HuH-7 (cell line): ENCODE measurements at places on chromosomes 7 and 10.

- no peak for DNase-seq
These were observed 30.8 kb upstream of the CACNB2 start for GRCh38 chr10:18109341-18109870.

GRCh38 chr10:108427146-108427545 is 1262.6 kb upstream of the SORCS1 start:
- no peak for DNase-seq

DNA sequence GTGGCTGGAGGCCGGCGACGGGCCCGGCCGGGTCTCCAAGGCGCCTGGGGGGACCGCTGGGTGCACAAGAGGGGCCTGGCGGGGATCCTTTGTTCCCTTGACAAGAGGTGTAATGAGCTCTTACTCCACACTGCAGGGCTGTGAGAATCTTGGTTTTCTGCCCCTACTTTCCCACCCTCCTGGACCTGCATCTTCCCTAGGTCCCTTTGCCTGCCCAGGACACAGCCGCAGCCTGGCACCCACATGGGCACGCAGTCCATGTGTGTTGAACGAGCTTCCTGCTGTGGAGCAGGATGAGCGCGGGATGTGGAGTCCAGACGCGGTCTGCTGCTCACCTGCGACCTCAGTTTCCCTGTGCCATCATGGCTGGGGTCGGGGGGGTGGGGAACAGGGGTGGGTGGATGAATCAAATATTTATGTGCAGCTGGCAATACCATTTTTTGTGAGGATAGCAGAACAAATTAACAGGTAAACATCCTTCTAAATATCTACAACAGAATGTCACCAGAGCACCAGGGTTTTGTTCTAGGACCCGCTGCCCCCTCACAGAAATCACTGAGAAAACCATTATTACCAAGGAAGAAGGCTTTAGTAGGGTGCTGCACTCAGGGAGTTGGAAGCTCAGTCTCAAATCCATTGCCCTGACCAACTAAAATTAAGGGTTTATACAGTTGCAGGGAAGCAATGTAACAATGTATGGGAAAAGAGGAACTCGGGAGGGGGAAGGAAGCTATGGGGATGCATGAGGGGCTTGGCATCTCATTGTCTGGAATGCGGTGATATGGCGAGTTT is 474 bp upstream of the NSMCE4A start:
- DNase-seq, result peak; percentile 86

- DNase-seq, result no peak
These were observed 35.1 kb downstream of the XRCC2 start for GRCh38 chr7:152640829-152641228.

DNA sequence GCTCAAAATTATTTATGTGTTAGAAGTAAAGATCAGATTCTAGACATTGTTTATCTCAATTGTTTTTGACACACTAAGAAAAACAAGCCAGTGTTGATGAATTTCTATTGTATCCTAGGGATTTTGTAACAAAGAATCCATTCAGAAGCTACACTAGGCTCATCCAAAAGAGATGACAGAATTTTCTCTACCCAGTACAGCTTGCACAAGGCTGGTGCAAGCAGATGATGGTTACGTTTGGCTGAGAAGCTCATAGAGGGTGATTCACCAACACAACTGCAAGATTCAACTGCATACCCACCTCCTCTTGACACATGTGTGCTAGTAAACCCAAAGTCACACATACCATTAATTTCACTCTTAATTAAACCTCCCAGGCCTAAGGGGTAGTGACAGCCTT is 20.8 kb downstream of the GRM3 start:
- no peak for DNase-seq

GRCh38 chr7:106480161-106480579 is 180.8 kb downstream of the CCDC71L start:
- DNase-seq, result no peak

GRCh38 chr7:95527033-95527775 is 41.5 kb downstream of the ASB4 start:
- DNase-seq, result peak; percentile 63

GRCh38 chr7:112437072-112437471 is 13.2 kb upstream of the IFRD1 start:
- DNase-seq, result no peak

- no peak for DNase-seq
These were observed 191.1 kb upstream of the SLC26A5 start for GRCh38 chr7:103637094-103637493.

DNA sequence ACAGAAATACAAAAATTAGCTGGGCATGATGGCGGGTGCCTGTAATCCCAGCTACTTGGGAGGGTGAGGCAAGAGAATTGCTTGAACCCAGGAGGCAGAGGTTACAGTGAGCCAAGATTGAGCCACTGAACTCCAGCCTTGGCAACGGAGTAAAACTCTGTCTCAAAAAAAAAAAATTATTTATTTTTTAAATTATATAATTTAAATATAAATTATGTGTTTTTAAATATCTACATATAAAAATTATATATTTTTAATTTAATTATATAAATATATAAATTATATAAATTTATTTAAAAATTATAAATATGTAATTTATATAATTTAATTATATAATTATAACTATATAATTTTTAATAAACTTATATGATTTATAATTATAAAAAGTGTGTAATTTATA is 51.2 kb downstream of the PRKG1 start:
- DNase-seq, result no peak

- no peak for DNase-seq
These were observed 32.2 kb downstream of the KCNH2 start for GRCh38 chr7:150945853-150946420.

DNA sequence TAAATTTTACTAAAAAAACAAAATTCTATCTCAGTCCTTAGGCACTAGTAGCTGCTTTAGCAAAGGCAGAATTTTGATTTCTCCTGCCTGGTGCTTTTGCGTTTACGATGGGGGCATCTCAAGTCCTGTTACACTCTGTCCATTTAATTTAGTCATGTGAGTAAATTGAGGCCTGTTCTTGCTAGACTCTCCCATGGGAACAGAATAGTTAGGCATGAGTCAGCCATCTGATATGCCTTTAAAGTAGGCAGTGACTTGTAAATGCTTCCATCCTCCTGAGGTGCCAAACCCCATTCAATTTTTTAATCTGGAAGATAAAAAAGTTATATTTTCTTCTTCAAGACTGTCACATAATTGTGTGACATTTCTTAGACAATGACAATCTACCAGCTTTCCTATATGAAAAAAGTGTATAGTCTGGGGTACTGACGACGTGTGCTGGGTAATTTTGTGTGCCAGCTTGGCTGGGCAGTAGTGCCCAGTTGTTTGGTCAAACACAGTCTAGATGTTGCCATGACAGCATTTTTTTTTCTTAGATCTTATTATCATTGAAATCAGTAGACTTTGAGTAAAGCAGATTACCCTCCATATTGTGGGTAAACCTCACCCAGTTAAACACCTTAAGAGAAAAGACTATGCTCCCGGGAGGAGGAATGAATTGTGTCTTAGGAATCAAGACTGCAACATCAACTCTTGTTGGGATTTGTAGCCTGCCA is 603.4 kb downstream of the SORCS1 start:
- DNase-seq, result no peak

DNA sequence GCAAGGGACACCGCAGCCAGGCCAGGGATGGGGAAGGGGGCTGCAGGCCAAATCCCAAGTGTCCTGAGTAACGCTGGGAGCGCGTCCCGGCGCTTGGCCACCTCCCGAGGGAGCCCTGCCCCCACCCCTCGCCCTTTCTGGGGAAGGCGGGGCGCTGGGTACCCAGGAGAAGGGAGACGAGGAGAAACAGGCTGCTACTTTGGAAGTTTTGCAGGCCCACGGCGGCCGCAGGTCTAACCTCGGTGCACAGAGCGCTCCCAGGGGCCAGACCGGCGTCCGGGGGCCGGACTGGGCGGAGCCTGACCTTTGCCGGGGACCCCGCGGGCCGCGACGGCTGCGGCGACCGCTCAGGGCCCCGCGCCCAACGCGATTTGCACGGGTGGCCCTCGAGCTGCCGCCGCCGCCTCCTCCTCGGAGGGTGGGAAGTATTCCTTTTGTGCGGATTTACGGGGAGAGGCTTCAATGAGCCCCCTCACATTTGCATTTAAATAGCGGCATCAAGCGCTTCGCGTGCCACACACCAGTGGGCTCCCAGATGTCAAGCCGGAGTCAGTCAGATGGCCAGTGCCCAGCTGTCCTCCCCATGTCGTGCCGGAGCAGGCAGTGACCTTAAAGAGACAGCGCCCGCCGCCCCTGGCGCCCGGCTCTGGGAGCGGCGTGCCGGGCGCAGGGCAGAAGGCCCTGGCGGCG is 3.0 kb upstream of the EBF3 start:
- DNase-seq, result no peak

GRCh38 chr7:85021101-85021704 is 165.7 kb downstream of the SEMA3D start:
- DNase-seq, result no peak

DNA sequence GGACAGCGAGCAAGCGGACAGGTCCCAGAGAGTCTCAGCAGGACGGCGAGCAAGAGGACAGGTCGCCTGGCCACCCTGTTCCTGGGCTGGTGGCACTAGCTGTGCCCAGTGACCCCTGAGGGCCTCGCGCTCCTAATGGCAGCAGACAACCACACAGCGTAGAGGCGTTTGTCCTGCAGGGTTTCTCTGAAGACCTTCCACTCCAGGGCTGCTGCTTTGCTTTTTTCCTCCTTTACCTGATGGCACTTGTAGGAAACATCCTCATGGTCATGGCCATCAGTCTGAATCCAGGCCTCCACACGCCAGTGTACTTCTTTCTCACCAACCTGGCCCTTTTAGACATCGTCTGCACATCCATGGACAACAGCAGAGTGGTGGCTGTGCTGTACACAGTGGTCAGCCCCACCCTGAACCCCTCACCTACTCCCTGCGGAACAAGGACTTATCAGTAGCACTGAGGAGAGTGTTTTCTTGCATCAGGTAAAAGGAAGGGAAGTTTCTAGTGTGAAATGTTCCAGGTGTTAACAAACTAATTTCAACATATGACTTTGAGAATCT is 27.4 kb downstream of the SCART1 start:
- peak; percentile 10 for DNase-seq

DNA sequence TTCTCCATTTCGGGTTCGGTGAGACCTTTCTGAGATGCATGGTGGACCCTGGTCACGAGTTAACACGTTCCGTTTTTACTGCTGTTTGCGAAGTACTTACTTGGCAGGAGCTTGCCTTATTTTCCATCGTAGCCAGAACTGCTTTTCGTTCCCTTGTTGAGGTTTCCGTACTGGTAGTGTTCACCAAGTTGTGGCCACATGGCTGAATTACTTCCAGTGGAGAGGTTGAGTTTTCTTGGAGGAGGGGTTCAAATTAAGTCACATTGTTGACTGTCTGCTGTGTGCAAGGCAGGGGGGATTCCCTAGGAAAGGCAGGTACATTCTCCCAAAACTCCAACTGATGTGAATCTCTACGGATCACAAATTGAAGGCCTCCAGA is 4.0 kb downstream of the MXI1 start:
- no peak for DNase-seq

- DNase-seq, result no peak
These were observed 109.2 kb downstream of the PIP4K2A start for GRCh38 chr10:22605168-22605567.

- no peak for DNase-seq
These were observed 306.2 kb downstream of the BICC1 start for GRCh38 chr10:58818900-58819299.

DNA sequence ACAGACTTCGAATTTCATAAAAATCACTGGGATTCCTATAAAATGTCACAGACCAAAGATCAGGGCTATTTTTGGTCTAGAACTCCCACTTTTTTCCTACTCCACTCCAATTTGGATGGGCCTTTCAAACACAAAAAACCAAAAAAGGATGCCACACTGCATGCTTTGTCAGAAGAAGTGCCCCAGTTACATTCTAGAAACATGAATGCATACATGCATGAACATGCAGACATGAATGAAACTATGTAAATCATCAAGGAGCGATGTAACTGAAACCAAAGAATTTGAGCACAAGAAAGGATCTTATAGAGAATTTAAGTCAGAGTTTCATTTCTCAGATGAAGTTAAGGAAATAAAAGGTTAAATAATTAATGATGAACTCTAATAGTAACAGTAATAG is 31.8 kb upstream of the FAM133B start:
- DNase-seq, result no peak

DNA sequence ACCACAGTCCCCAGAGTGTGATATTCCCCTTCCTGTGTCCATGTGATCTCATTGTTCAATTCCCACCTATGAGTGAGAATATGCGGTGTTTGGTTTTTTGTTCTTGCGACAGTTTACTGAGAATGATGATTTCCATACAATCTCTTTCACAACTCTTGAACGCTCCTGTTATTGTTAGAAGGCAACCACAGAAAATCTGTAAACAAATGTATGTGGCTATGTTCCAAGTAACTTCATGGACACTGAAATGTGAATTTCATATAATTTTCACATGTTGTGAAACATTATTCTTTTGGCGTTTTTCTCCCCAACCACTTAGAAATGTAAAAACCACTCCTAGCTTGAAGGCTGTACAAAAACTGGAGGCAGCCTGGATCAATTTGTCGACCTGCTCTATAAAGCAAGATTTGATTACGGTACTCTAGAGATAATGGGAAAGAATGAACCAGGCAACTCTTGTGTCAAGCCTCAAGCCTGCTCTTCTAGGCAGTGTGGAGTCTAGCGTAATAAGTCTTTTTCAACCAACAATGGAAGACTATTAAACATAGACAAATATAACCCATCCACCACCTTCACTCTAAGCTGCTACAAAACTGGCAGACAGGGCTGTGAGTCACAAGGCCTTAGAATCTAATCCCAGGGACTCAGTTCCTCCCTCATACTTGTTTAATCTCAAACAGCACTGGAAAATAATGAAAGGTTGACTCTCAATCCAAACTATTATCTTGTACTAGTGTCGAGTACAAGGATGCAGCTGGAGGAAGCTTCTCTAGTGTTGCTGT is 22.7 kb downstream of the ARL3 start:
- no peak for DNase-seq

GRCh38 chr10:131843881-131844284 is 56.9 kb upstream of the PPP2R2D start:
- DNase-seq, result no peak

GRCh38 chr7:69714886-69715576 is 116.8 kb downstream of the AUTS2 start:
- no peak for DNase-seq

- DNase-seq, result no peak
These were observed 196.8 kb downstream of the TAX1BP1 start for GRCh38 chr7:27936768-27937102.

DNA sequence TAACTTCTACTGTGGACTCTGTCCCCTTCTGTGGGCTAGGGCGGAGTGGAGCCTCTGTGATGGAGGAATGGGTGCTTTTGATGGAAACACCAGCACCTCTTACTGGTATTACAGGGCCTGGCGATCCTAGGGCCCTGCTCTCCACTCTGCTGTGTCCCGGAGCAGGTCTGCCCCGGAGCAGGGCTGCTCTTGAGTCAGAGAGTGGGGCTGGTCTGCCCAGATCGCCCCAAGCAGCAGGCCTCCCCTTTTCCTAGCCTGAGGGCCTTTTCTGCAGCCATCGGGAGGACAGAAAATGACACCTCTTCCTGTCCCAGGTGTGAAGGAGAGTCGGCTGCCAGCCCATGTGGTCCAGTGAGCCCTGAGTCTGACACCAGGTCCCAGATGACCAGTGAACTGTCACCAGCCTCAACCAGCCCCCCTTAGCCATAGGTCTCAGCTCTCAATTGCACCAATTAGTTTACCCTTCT is 1.4 kb downstream of the ZNF282 start:
- DNase-seq, result peak; percentile 44
